ENCODE measurements at places on chromosomes 7 and 10.

- DNase-seq = no peak
Measured at GRCh38 chr10:308101-308500, 172.8 kb downstream of the ZMYND11 start.

GRCh38 chr7:69403169-69403568 is 195.1 kb upstream of the AUTS2 start:
- no peak for DNase-seq

- DNase-seq = no peak
Measured at GRCh38 chr7:2511769-2512168, 7.8 kb upstream of the LFNG start.

DNA sequence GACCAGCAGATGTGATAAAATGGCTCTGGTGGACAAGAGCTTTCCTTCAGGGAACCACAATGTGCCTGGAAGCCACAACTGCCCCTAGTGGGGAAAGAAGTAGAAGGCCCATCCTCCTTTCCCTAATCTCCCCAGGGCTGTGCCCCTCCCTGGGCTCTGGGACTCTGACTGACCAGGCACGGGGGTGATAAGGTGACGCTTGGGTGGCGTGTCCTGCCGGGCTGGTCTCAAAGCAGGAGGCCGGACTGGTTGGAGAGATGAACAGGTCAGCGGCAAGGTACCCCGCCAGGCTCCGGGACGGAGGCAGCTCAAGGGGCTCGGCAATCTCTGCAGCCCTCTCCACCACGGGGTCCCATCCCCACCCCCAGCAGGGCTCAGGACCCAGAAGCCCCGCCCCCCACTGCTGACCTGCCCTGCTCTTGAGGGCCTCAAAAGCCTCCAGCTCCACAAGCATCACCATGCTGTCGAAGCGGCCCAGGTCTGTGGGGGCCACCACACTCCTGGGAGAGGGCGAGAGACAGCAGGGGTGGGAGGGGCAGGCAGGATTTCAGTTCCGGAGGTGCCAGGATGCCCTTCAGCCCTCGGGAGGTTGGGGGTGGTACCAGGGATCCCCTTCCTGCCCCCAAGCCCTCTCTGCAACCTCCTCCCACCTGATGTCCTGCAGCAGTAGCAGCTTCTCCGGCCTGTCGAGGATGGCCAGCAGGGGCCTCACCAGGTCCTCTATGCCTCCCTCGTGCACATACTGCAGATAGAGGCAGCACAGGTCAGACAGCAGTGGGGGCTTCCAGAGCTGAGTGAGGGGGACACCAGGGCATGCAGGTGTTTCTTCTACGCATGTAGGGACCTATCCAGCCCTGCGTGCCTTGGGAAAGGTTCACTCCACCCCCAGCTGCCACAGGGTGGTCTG is 12.2 kb downstream of the LZTS2 start:
- DNase-seq = no peak

- no peak for DNase-seq
Measured at GRCh38 chr10:64408391-64409183, 887.4 kb downstream of the REEP3 start.

DNA sequence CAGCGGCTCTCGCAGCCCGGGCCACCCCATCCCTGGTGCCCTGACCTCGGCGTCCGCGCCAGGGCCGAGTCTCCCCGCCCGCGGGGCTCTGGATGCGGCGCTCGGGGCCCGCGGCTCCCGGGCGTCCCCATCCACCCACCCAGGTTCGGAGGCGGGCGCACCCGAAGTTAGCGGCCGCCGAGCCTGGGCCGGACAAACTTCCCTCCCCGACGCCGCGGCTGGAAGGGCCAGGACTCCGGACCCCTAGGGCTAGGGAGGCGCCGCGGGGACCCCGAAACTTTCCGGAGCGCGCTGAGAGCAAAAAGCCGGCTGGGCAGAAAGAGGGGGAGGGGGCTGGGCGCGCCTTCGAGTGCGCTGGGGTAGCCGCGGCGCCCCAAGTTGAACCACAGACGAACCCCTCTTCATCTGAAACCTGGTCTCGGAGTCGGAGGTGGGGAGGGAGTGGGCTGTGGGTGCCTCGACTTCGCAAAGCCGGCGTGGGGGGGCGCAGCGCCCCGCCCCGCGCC is 3.7 kb upstream of the ELFN1 start:
- DNase-seq = peak; percentile 40
